ENCODE measurements at places on chromosomes 1 and 21.

- DNase-seq: no peak
These were observed 249.1 kb downstream of the GREM2 start for GRCh38 chr1:240362826-240363225.

- DNase-seq: no peak
These were observed 55.9 kb downstream of the GON4L start for GRCh38 chr1:155801149-155801548.

DNA sequence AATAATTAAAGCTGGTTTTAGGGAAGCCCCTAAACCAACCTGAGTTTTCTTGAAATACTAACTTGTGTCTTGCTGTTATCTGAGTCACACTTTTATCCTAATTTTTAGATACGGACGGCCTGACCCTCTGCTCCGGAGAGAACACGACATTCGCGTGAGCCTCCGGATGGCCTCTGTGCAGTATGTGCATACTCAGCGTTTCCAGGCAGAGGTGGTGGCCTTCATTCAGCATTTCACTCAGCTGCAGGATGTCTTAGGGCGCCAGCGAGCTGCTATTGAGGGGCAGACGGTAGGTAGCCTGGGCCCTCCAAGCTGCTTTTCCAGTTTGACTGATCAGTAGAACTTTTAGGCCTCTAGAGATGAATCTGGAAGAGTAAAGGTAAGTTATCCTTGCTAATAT lies 63.6 kb downstream of the VPS13D start:
- DNase-seq: no peak

DNA sequence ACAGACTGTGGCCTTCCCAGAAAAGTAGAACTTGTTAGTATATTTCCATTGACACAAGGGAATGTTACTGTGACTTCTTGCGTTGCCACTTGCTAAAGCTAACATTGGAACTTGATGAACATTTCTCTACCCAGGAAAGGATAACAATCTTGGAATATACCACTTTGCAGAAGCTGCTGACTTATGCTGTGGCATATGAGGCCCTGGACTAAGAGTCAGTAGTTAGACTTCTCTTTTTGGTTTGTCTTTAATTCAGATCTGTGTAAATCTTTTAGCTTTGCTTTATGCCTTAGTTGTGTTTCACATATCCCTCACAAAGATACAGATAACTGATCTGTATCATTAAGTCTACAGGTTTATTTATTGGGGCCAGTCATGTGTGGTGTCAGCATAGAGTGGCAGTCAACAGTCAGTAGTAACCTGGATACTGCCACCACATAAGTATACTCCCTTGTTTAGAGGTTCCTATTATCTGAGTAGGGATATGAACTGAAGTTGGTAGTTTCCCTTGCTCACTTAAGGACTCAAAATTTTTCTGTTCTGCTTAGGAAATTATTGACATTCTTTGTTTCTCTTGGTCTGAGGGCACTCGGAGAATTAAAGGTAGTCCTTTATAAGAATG lies 14.7 kb downstream of the RNF2 start:
- no peak for DNase-seq

DNA sequence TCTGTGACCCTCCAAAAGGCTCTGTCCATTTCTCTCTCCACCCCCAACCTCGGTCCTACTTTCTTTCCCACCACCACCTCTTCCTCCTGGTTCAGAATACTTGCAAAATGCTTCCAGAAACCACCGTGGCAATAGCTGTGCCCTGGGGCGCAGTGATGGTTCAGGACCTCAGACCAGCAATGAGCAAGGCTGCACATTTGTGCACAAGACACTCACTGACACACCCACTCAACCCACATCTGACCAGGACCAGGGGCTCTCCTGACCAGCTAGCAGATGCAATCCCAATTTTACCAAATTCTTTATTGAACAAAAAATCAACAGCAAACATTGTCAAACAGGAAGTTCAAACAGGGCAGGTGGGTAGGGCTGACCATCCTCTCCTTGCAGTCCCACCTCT lies 25.7 kb downstream of the SPOCD1 start:
- DNase-seq: no peak
